Subcutaneous adipose tissue (tissue), 4 donors: ENCODE measurements at places on chromosomes 16 and 17. TPM values are rescaled to one million over a fixed set of nuclear protein-coding genes. Genes with fewer than 3 reads are reported as not detected.

TMC7 gene
- 0.44 TPM for total RNA-seq

USP31 gene
- 8.4 TPM for total RNA-seq

RDM1 gene
- total RNA-seq = not detected

CES1 gene
- total RNA-seq = 213 TPM

GFAP gene
- 4.6 TPM for total RNA-seq

PMM2 gene
- total RNA-seq = 25.2 TPM

NSF gene
- total RNA-seq = 26.3 TPM

GINS3 gene
- total RNA-seq = 3.9 TPM

GRAPL gene
- total RNA-seq = 1.2 TPM

IGF2BP1 gene
- 4.4 TPM for total RNA-seq

SEBOX gene
- not detected for total RNA-seq

MPO gene
- total RNA-seq = not detected

LRRC46 gene
- total RNA-seq = 0.66 TPM

KRT222 gene
- total RNA-seq = 0.22 TPM

ALOX12B gene
- total RNA-seq = not detected

STAT5A gene
- total RNA-seq = 198 TPM

FN3K gene
- total RNA-seq = 2.0 TPM

DOC2A gene
- total RNA-seq = not detected

CDRT15L2 gene
- total RNA-seq = not detected

CLTC gene
- 253 TPM for total RNA-seq

TBC1D3K gene
- total RNA-seq = not detected

C17orf113 gene
- total RNA-seq = 0.17 TPM

CCDC154 gene
- 0.22 TPM for total RNA-seq

C16orf92 gene
- total RNA-seq = not detected

CFDP1 gene
- total RNA-seq = 60.7 TPM

ASGR1 gene
- 3.1 TPM for total RNA-seq

C16orf89 gene
- total RNA-seq = 3.3 TPM

RHBDL1 gene
- not detected for total RNA-seq
